ENCODE measurements at places on chromosomes 13 and 19.

GRCh38 chr13:41670873-41671443 lies 213.6 kb downstream of the RGCC start:
- no peak for DNase-seq

DNA sequence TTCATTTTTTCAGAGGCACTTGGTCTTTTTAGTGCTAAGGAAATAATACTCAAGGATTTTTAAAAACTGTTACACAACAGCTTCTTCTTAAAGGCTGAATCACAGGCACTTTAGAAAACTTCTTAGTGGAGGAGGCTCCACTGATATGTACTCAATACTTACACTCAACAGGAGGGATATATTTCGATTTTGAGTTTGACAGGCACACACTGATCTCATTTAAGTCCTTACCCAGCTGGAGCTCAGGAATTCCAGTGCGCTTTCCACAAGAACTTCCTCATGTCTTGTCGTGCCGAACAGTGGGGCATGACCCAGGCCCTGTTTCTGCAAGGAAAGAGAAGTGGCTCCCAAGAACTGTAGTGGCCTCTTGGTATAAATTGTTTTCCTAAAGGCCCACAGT lies 103.8 kb downstream of the RGCC start:
- no peak for DNase-seq

DNA sequence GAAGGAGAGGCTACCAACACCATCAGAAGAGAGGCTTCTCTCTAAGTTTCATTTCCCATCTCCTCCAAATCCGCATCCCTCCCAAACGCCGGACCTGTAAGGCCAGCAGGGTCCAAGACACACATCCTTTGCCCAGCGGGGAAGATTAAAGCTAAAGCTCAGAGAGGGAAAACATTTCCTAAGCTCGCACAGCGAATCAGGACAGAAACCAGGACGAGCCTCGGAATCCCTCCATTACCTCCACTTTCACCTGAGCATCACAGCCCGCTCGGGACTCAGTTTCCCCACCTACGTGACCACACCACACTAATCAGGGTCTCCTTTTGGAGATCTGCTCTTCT lies 711 bp upstream of the FOSB start:
- no peak for DNase-seq

- DNase-seq: no peak
These were observed 13.1 kb downstream of the CCDC97 start for GRCh38 chr19:41323023-41323422.
